HTR-8/SVneo (cell line): ENCODE measurements at places on chromosomes 4 and X.

GRCh38 chr4:152941411-152941810 is 5.3 kb downstream of the FHDC1 start:
- DNase-seq = no peak

GRCh38 chr4:179803857-179804256 is 2361.6 kb upstream of the AGA start:
- DNase-seq = no peak

DNA sequence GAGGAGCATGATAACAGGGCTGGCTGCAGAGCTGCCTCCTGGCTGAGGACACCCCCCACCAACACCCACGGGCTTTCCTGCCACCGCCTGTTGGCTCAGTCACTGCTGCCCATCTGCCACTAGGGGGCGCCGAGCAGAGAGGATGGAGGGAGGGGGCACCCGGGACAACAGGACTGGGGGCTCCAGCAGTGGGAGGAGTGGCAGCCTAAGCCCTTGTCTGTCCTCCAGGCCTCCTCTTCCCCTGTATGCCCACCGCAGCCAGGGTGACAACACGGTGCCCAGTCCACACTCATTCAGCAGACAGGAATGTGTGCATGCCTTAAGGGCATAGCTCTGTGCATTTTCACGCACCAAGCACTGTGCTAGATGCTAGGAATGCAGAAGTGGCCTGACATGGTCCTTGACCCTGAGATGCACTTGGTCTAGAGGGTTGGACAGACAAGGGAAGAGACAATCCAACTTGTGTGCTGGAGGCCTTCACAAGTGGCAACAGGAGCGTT is 149.9 kb downstream of the AMMECR1 start:
- DNase-seq = no peak

DNA sequence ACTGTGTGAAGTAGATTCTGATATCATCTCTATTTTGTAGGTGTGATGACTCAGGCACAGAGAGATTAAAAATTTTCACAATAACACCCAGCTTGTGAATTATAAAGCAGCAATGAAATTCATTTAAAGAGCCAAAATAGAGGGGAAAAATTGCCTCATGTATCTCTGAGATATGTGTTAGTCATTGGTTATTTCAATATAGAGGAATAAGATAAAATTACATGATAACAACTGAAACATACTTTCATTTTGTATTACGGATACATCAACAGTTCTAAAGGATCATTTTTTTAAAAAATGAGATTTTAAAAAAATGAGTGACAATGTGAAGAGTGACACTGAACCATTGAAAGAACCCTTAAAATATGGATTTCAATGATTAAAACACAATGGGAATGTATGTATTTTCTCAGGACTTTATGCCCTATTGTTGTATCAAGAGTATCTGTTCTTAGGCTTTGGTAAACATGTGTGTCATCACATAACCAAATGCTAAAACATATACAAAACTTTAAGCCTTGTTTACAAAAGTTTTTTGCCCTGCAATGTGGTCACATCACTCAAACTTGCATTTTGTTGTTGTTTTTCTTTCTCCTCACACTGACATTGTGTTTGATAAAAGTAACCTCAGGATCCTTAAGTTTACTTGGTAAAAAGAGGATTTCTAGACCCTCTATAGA is 221.3 kb downstream of the ANTXR2 start:
- no peak for DNase-seq

DNA sequence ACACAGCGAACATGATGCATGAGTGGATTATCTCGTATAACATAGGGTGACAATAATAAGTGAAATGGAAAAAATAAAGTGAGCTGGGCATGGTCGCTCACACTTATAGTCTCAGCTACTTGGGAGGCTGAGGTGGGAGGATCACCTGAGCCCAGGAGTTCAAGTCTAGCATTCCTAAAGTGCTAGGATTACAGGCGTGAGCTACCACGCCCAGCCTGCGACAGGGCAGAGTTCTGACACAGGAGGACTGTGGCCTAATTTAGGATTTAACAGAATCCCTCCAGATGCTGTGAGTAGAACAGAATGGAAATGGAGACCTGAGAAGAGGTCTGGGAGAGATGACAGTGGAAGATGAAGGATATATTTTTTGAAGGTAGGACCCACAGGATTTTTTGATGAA is 3.4 kb upstream of the PRICKLE3 start:
- no peak for DNase-seq

GRCh38 chr4:56657818-56658217 is 23.3 kb downstream of the HOPX start:
- no peak for DNase-seq

DNA sequence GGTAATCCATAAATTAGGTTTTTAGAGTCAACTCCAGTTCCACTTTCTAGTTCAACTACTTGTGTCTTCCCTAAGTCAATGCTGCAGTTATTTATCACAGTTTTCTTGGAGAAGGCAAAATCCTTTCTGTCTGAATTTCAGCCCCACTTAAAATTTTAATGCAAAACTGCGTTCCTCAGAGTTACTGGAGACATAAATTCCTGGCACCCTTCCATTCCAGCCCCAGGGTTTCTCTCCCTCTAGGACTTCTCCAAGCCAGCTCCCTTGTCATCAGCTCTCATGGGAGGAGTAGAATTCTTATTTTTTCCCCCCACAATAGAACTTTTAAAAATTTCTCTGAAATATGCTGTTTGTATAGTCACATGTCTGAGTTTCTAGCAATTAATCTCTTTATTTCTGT is 50.6 kb upstream of the PHOX2B start:
- DNase-seq = no peak

- DNase-seq = no peak
These were observed 400.2 kb downstream of the MAGEE1 start for GRCh38 chrX:76827672-76828071.

DNA sequence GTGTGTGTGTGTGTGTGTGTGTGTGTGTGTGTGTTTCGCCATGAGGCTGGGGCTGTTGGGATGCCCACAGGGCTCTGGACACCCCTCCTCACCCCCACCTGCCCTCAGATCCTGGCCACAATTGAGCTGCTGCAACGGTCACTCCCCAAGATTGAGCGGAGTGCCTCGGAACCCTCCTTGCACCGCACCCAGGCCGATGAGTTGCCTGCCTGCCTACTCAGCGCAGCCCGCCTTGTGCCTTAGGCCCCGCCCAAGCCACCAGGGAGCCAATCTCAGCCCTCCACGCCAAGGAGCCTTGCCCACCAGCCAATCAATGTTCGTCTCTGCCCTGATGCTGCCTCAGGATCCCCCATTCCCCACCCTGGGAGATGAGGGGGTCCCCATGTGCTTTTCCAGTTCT is 10.2 kb downstream of the ARAF start:
- no peak for DNase-seq

- DNase-seq = no peak
These were observed 40.9 kb upstream of the IL15 start for GRCh38 chr4:141595531-141595930.

GRCh38 chrX:15854712-15855567 is at the start of gene AP1S2:
AP1S2 (minus strand) TSS chrX:15854813; CDS start chrX:15852524, 2,289 bp downstream.
- DNase-seq = peak; percentile 89

GRCh38 chr4:38667085-38667893 is 3.3 kb downstream of the KLF3 start:
- DNase-seq = peak; percentile 85

GRCh38 chr4:169220447-169220846 is 50.3 kb downstream of the SH3RF1 start:
- DNase-seq = no peak

GRCh38 chr4:94491322-94491721 is 39.6 kb downstream of the PDLIM5 start:
- no peak for DNase-seq

DNA sequence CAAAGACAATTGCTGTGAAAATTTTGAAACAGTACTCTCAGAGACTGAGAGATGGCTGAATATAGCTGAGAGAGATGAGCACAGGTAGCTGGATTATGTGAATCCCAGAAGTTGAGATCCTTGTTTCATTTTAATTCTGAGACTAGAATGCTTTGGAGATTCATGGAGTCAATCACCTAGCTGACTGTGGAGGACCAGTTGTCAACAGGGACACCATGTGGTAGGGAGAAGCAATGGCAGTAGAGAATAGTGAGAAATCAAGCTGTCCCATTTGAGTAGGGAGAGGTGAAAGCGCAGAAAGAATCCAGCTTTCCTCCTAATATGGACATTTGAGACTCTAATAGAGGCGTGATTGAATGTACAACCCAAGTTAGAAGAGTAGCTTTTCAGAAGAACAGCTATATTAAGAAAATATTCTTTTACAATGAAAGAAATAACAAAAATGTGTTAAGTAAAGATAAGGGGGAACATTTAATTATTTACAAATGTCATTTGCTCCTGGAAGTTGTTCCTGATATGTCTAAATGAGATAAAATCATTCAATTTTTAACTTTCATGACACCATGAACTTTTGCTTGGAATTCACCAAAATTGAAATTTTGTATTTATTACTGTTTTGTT is 30.3 kb upstream of the GLRB start:
- peak; percentile 69 for DNase-seq

DNA sequence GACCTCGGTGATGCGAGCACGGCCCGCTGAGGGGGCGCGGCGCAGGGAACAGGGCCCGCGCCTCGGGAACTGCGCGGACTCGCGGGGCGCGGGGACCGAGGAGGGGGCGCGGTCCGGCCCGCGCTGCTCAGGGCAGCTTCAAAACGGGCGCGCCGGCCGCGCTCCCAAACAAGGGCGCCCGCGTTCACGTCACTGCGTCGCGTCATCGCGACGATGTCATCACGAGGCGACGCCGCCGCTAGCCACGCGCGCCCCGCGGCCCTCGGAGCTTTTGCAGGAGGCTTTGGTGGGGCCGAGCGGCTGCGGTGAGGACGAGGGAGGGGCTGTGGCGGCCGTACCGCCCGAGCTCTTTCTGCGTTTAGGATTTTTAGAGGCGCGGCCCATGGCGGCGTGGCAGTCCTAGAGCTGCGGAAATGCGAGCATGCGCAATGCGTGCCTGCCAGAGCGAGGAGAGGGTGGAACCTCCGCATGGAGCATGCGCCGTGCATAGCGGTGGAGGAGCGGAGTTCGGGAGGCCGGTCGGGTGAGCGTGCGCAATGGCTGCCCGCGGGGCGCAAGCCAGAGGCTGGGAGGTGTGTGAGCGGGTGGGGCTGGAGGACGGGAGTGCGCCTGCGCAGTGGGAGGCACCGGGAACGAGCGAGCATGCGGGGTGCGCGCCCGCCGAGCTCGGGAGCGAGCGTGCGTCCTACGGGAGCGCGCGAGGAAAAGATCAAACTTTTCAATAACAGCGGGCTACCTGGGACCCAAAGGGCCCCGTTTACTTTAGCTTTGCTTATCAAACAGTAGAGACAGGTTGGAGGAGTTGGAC is at the start of gene PPP2R3B:
Gene PPP2R3B (minus strand): TSS at position 140 of the 808 bp plus-strand sequence. CDS start 216 bp downstream, outside the sequence.
- peak; percentile 100 for DNase-seq

DNA sequence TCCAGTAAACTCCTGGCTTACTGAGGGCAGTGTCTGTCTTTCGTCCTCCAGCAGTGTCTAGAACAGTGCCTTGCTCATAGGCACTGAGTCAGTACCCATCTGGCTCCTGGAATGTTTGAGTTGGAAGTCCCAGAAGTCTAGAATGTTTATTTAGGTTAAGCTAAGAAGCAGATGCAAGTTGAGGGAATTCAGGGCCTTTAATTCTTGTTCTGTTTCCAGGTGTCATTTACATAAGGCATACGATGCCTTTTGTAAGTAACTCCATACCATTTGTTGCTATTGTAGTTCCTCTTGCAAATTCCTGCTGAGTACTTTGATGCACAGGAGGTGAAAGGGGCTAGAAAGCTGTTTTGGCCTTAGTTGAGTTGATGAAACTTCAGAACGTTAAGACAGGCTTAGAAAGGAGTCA is 22.2 kb downstream of the ARHGAP10 start:
- DNase-seq = no peak

DNA sequence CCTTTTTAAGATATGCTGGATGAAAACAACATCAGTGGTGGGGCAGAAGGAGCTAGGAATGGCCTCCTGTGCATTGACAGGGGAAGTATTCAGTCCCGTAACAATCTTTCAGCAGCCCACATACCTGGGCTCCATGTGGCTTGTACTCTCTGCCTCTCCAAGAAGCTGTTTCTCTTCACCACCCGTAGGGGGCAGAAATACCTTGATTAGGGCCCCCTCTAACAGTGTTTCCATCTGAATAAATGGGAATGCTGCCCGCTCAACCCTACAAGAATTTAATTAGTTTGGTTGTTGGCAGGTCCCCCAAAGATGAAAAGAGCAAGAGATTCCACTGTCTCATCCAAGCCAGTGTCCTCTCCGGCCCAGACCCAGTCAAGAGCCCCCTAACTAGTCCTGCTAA is 155.2 kb downstream of the SMIM20 start:
- DNase-seq = no peak

DNA sequence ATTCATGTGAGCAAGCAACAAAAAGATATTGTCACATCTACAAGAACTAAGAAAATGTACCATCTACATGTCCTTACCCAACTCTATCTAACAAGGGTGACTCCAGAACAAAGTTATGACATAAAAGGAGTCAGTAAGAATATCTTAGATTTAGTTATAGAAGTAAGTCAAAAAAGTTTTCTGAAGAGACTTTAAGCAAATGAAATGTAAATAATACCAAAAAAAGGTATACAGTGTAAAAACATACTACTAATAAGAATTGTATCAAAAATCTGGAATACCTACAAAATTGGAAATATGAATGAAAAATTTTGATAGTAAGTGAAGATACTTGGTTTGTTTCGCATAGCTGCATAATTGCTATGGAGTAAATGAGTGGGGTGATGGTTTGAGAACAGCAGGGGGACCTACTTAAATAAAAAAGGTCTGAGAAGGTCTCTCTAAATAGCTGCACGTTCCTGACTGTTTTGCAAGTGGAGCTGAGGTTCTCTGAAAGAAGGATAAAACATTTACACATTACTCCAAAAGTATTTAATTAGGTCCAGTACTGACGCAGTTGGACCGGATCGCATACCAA is 51.0 kb upstream of the ENPP6 start:
- DNase-seq = no peak

DNA sequence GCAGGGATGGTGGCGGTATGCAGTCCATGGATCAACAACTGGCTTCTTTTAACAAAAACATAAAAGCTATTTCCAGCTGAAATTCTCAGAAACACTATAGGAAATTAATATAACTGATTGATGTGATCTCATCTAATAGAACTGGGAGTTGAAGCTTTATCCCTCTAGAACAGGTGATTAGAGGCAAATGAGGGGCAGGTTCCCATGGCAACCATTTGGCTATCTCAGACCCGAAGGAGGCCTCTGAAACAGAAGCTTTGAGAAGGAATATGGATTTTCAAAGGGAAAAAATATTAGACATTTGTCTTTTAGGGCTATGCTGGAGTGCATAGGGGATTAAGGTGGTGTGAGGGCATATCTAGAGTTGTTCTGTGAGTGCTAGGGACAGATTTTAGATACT is 50.0 kb downstream of the IGSF1 start:
- DNase-seq = no peak

GRCh38 chrX:71053217-71053621 is 14.9 kb downstream of the SNX12 start:
- DNase-seq = no peak

- no peak for DNase-seq
These were observed 7.1 kb downstream of the NKX3-2 start for GRCh38 chr4:13537011-13537831.

DNA sequence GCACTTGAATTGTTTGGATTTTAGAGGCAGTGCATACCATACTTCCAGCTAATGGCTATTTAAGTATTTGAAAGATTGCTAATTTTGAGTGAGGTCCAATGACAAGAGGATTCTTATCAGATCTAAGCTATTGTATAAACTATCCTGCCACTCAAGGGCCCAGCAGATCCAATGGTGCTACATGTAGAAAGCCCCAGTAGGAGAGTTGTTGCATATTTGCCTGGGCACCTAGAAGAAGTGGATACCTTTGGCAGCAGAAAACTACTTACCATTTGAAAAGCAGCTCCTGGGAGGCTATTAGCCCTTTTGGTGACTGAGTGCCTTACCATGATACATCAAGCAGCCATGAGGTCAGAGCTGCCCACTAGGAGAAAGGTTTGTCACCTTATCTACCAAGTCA is 447.3 kb downstream of the C4orf33 start:
- DNase-seq = no peak

GRCh38 chr4:183264614-183265013 is 55.5 kb downstream of the CLDN22 start:
- DNase-seq = no peak
